ENCODE measurements at places on chromosomes 7 and 10.

DNA sequence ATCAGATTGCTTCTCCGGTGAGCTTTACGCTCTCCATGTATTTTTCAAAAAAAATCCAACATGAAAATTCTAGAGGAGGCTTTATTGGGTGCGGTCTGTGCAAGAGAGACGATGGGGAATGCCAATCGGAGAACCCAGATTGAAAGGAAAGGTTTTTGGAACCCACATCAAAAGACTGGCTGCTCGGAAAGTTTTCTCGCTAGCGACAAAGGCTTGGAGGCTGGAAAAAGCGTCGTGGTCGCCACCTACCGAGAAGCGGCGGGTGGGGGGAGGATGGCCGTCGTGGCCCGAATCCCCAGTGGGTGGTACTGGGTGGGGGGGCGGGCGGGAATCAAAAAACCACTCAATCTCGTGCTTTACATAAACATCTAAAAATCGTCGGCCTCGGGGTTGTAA lies 1.1 kb upstream of the GTF2I start:
- peak; percentile 25 for DNase-seq

GRCh38 chr10:44925224-44925623 lies 14.1 kb downstream of the TMEM72 start:
- DNase-seq: no peak

DNA sequence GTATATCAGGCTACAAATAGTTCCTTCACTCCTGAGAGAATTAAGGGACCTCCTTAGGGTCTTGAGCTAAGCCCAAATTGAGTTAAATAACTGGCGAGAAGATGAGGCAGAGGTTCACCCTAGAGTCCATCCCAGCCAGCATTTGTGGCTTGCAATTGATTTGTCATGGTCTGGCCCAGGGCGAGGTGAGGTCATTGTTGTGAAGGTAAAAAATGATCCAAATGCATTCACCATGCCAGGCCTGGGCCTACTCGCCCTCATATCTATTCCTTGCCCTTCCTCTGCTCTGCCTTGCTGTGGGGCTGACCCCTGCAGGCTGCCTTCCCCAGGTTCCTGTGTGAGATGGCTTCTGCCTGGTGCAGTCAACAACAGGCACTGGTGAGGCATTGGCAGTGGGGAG lies 207.2 kb downstream of the ZNF365 start:
- DNase-seq: no peak

- no peak for DNase-seq
Measured at GRCh38 chr7:74014931-74015330, 13.0 kb upstream of the ELN start.

DNA sequence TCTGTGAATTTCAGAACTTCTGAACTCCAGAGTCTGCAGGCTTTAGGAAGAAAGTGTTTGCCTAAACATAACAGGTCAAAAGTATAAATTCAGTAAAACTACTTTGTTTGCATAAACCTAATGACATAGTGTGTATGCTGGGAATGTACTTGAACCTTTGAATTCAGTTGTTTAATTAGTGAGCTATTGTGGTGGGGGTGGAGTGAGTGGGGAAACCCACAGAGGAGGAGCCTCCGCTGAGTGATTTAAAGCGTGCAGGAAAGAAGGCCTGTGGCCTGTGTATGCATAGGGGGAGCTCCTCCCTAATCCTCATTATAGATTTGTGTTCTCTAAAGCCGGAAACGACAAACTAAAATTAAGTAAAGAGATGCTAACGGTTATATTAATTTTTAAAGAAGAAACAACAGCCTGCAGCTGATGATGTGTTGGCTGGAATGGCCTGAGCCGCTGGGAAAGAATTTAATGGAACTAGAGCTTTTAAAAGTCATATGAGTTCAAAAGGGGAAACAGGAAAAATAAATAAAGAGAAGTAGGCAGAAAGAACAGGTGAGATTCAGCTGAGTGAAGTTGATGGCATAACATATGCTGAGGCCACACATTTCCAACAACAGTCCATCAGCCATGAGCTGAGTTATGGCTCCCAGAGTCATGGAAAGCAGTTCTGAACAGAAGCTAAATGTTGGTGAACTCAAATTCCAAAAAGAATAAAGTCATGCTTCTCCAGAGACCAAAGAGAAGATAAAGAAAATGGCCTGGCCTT lies 595.0 kb downstream of the GRM8 start:
- DNase-seq: no peak

DNA sequence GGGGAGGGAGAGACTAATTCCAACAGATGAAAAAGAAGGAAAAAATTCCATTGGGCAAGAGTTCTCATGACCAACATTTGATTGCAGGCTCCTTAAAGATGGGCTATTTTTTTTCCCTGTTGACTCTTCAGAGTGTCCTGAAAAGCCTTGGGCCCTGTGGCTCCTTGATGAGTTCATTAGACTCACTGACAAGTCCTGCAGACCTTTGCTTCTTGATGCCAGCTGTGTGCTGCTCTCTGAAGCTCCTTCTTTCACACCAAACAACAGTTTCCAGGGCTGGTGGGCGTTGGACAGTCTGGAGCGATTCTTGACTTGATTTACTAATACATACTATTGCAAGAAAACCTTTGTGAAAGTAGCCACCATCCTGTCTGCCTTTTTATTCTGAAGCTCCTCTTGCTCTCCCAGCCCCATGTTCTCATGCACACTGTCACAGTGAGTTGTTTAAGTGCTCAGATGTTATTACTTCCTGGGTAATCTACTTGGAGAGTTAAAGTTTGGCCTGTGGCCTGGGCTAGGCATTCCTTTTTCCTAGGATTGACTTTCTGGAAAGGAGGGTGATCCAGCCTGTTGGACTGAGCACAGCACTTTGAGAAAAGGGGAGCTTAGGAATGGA lies 250.3 kb downstream of the PTEN start:
- no peak for DNase-seq

DNA sequence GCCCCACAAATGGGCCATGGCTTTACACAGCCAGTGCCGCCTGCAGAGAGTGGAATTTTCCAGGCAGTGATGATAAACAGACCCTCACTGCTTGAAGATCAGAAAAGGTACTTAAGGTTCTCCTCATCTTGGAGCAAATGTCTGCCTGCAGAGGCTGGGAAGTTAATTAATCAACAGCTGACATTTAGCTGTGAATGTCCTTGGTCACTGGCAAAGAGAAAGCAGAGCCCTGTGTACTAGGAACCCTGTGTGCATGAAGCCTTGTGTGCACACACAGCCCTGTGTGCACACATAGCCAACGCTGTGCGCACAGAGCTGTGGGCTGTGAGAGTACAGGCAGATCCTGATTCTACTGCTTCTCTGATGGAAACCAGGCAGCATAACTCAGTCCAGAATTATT lies 291.6 kb upstream of the MKI67 start:
- DNase-seq: no peak

GRCh38 chr7:139476891-139477290 lies 6.6 kb downstream of the KLRG2 start:
- DNase-seq: no peak

- no peak for DNase-seq
Measured at GRCh38 chr10:49284356-49284755, 14.6 kb upstream of the C10orf71 start.

DNA sequence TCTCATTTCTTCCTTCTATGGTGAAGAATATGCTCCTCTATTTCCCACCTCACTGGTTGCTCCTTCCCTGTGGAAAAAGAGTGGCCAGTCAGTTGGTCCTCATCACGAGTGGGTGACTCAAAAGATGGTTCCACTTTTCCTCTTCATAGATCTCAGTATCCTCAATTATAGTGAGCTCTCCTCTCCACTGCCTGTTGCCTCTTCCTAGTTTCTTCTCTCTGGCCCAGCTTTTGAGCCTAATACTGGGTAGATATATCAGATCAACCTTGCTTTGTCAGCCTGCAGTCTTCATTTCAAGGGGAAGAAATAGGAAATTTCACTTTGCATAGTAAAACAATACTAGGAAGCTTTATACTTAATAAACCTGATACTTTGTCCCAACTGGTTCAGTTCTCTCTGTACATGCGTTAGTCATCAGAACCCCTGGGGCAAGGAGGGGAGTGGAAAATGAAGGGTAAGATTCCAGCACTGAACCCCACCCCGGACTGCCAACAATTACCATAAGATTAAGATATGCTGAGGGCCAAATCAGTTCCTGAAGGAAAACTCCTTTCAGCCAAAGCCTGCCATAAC lies 15.5 kb upstream of the WNT16 start:
- no peak for DNase-seq

DNA sequence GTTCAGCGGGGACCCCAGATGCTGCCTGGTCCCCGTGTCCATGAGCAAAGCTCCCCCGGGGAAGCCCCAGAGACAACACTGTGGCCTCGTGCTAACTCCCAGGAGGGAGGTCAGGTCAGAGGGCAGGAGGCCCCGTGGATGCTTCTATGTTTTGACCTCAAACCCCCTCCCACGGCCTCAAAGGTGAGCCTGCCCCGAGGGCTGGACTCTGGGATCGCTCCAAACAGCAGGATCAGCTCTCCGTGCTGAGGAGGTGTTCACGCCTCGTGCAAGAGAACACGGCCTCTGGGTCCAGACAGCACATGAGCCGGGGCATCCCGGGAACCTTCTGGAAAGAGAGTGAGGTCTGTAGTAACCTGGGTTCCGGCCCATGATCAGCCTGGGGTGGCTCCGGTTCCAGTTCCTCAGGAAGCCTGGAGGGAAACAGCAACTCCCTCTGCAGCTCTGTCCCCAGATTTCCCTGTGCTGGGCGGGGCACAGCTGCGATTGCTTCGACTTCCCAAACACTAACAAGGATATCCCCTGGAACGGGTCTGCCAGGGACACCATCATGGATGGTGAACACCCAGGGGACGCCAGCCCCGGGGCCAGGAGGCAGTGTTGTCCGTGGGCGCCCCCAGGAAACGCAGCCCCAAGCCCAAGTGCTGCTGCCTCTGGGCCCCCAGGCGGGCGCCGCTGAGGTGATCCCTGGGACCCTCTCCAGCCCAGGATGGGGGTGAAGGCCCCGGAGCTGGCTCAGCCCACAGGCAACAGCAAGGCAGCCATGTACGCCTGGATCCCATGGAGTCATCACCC lies 18.0 kb upstream of the INPP5A start:
- DNase-seq: no peak
